NCI-H524 (cell line): ENCODE measurements at places on chromosomes 5 and 9.
A peak's percentile ranks its signal among the peaks of the same experiment; 100 is the strongest.

GRCh38 chr9:123044586-123044985 lies 11.1 kb downstream of the GPR21 start:
- no peak for DNase-seq

DNA sequence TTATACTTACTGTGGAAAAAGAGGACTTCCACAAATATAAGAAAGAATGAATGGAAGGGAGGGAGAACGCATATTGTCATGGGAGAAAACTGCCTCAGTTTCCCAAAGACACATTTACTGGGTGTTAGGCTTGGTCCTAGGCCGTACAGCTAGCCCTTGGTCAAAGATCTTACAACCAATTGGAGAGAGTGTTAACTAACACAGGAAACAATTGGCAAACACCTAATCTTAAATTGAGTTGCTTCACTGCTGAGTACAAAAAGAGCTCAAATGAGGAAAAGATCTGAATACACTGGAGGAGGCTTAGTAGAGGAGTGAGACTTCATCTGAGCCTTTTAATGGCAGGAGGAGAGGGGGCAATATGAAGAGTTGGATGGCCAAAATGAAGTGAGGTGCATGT lies 161.7 kb downstream of the GLIS3 start:
- DNase-seq, result no peak

GRCh38 chr5:175517824-175518450 lies 39.6 kb downstream of the SFXN1 start:
- DNase-seq, result no peak

GRCh38 chr5:39717176-39717897 lies 292.6 kb upstream of the DAB2 start:
- DNase-seq, result no peak

DNA sequence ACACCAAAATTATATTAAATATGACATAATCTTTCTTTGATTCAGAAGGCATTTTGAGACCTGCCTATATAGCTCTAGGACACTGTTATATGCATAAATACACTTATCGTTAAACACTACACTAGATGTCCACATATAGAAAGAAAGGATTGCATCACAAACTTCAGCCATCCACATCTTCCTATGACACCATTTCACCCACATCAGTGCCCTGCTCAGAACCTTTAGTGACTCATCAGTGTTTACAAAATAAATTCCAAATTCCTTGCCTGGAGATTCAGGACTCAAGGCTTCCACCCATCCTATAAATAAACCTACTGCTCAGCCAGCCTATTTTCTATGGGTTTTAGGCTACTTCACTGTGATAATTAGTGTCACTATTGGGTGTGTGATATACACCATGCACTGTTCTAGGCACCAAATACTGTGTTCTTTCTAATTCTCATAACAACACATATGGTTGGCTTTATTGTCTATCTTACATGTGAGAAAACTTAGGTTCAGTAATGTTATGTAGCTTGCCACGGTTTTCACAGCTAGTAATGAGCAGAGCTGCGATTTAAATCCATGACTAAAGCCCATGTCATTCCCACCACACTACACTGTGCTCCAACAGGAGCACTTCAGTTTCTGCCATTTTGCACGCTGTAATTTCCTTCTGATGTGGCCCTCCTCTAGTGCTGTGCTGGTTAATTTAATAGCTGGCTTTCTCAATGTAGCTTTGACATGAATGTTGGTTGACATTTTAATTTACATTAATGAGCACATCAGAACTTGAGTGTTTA lies 103.3 kb downstream of the SREK1 start:
- no peak for DNase-seq

DNA sequence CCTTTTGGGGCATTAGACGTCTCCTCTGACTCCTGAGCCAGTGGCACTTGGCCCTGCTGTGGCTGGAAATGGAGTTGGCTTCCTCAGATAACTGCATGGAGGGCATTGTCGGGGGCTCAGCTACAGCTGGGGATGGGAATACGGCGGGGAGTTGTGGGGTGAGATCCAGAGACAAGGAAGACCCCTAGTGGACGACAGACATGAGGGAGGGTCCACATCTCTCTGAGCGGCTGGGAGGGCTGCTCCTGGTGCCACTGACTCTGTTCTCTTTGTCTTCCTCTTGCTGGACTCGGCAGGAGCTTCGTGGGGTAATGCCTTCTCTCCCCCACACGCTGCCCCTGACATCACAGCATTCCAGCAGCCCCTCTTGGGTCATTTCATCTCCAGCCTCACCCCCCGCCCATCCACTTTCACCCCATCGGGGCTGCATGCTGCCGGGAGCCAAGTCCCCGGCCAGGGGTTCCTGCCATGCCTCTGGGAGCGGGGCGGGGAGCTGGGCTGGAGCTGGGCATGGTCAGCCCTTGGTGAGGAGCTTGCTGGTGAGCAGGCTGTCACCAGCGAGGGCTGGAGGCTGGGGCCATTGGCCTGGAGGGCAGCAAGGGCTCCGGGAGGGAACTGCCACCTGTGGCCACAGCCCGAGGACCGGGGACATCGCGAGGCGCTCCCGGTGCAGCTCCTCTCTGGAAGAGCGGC lies 172.3 kb downstream of the CACNA1B start:
- no peak for DNase-seq

- no peak for DNase-seq
These were observed 271.7 kb upstream of the KLF4 start for GRCh38 chr9:107761307-107761706.

GRCh38 chr5:5217371-5217770 lies 77.2 kb downstream of the ADAMTS16 start:
- no peak for DNase-seq

DNA sequence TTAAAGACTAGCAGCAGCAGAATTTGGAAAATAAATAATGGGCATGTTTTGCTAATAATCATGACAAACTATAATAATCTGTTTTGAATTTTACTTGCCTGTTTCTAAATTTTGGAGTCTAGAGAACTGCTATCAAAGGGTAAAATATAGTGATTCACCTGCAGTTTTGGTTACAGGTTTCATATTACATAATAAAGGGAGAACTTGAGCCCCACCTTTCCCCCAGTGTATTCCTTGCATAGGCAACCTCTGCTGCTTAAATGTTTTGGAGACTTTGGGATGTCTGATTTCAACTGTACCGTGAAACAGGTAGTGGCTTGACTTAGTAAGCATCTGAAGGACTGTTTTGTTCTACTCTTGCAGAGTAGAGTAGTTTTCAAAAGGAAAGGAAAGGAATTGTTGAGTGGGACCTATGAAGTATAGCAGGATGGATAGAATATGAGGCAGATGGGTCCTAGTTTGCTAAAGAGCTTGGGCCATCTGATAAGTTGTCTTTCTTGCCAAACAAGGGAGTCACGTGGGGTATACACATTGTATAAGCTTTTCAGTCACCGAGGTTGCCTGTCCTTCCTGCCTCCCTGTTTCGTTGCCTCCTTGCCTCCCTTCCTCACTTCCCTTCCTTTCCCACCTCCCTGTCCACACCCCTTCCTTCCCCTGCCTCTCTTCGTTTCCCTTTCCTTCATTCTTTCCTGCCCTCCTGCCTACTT lies 19.1 kb downstream of the CREBRF start:
- DNase-seq, result peak; percentile 20

- no peak for DNase-seq
These were observed 142.8 kb downstream of the PALM2AKAP2 start for GRCh38 chr9:109922617-109923470.

GRCh38 chr9:14318361-14318760 lies 4.4 kb upstream of the NFIB start:
- no peak for DNase-seq
